ENCODE measurements at places on chromosomes 6 and 20. TPM values are rescaled to one million over a fixed set of nuclear protein-coding genes. Genes with fewer than 3 reads are reported as not detected.

CFB gene
- 190 TPM for total RNA-seq

INSM1 gene
- total RNA-seq: 1.7 TPM

NKAPL gene
- total RNA-seq: 0.17 TPM

ADGRF5 gene
- 2.0 TPM for total RNA-seq

- no peak for DNase-seq
- H3K4me3 ChIP-seq: no peak overlapping the region
- no peaks in the 10 kb centered on the region for H3K27me3 ChIP-seq
- no peak overlapping the region for H3K27ac ChIP-seq
Observed at GRCh38 chr6:160462551-160463109, 114.5 kb downstream of the SLC22A3 start.

- H3K4me3 ChIP-seq: peak overlapping the region; percentile 85
- H3K36me3 ChIP-seq: no peaks in the 10 kb centered on the region
- H3K4me1 ChIP-seq: peaks cover 13% of the 10 kb centered on the region
- peak overlapping the region; percentile 81 for H3K27ac ChIP-seq
Observed at GRCh38 chr20:31861385-31862156, 8.8 kb downstream of the DUSP15 start.

DNA sequence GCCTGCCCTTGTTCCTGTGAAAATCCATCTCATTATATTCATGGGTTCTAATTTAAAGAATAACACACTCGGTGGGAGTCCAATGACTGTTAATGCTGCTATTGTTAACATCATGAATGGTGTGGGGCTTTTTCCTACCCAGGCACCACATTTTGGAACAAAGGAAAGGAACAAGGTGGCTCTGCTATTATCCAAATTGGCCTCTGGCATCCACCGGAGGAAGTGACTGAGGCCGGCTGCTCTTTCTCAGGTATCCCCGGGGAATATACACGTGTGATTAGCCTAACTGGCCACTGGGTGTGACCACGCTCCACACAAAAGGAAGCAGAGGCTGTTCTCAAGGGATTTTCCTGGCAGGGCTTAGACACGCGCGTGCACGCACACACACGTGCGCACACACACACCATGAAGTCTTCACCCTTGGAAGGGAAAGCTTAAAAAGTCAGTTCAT, 601.2 kb upstream of the ARID1B start:
- H3K36me3 ChIP-seq: no peaks in the 10 kb centered on the region
- no peaks in the 10 kb centered on the region for H3K4me1 ChIP-seq
- peak; percentile 37 for DNase-seq
- no peak overlapping the region for H3K27ac ChIP-seq
- no peaks in the 10 kb centered on the region for H3K27me3 ChIP-seq

DNA sequence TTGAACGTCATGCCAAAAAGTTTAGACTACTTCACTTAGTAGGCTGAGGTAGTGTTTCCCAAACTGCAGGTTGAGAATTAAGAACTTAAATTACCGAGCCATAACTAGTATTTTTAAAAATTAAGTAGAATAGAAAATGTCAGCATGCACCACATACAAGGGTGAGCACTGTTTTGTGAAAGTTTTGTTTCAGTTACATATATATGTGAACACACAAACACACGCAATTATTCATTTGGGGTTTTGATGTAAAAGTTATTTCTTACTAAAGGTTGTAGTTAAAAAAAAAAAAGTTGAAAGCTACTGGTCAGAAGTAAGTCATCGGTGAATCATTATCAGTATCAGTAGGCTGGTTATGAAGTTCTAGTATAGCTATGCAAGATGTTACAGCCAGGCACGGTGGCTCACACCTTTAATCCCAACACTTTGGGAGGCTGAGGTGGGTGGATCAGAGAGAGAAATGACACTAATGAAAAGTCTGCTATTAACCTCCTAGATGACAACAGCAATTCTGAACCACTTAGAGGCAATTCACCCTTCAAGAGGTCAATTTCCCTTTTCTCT, 24.1 kb downstream of the FASTKD5 start:
- no peaks in the 10 kb centered on the region for H3K36me3 ChIP-seq
- H3K27me3 ChIP-seq: no peaks in the 10 kb centered on the region
- no peak overlapping the region for H3K27ac ChIP-seq
- no peaks in the 10 kb centered on the region for H3K4me1 ChIP-seq

DNA sequence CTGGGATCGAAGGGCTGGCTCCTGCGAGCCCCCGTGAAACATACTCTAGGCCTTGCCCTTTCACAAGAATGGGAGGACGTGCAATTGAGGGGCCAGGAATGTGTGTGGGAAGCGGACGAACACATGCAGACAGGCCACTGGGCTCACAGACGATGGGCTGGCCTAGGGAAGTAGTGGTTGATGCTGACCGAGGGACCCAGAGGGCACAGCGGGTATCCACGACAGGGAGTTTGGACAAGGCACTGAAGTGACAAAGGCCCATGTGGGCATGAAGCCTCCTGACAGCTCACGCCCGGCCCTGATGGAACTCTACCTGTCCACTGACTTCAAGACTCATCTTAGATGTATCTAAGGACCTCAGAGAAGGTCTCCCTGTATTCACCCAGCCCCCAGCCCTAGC, 52.2 kb downstream of the MYH7B start:
- no peaks in the 10 kb centered on the region for H3K36me3 ChIP-seq
- H3K27ac ChIP-seq: no peak overlapping the region
- no peaks in the 10 kb centered on the region for H3K4me1 ChIP-seq
- no peak overlapping the region for H3K4me3 ChIP-seq
- no peaks in the 10 kb centered on the region for H3K27me3 ChIP-seq
- DNase-seq: no peak

DNA sequence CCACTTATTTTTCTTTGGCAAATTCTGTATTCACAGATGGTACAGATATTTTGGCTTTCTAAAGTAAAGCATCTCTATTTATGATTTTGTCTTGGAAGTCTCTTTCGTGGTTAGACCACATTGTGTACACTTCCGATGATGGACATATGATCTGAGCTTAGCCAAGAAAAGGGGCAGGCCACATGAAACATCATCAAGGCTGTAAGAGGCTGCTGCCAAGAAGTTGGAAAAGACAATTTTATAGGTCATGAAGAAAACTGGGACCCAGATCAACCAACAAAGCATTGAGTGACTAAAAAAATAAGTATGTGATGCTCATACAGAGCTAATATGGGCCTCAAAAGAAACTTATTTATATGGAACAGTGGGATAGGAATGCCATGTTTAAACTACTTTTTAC, 266.4 kb downstream of the HAO1 start:
- no peaks in the 10 kb centered on the region for H3K36me3 ChIP-seq
- no peak for DNase-seq
- H3K27me3 ChIP-seq: no peaks in the 10 kb centered on the region
- H3K27ac ChIP-seq: no peak overlapping the region
- H3K4me1 ChIP-seq: no peaks in the 10 kb centered on the region
- H3K4me3 ChIP-seq: no peak overlapping the region

DNA sequence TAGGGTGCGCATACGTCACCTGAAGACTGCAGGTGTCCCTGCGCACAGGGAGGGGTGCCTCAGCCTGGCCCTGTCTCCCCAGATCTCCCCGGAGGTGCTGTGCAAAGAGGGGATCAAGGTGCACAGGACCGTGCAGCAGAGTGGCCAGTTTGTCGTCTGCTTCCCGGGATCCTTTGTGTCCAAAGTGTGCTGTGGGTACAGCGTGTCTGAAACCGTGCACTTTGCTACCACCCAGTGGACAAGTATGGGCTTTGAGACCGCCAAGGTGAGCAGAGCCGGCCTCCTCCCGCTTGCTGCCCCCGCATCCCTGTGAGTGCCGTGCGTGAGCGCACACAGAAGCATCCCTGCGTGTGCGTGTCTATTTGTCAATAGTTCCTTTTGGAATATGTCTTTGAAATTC, 150.7 kb downstream of the DTNBP1 start:
- no peaks in the 10 kb centered on the region for H3K4me1 ChIP-seq
- no peaks in the 10 kb centered on the region for H3K36me3 ChIP-seq
- no peak overlapping the region for H3K27ac ChIP-seq
- no peaks in the 10 kb centered on the region for H3K27me3 ChIP-seq
- no peak for DNase-seq

- no peaks in the 10 kb centered on the region for H3K27me3 ChIP-seq
- no peak for DNase-seq
- peaks cover 3% of the 10 kb centered on the region for H3K4me1 ChIP-seq
- no peak overlapping the region for H3K27ac ChIP-seq
Observed at GRCh38 chr20:63533388-63533787, 3.8 kb downstream of the PTK6 start.

DNA sequence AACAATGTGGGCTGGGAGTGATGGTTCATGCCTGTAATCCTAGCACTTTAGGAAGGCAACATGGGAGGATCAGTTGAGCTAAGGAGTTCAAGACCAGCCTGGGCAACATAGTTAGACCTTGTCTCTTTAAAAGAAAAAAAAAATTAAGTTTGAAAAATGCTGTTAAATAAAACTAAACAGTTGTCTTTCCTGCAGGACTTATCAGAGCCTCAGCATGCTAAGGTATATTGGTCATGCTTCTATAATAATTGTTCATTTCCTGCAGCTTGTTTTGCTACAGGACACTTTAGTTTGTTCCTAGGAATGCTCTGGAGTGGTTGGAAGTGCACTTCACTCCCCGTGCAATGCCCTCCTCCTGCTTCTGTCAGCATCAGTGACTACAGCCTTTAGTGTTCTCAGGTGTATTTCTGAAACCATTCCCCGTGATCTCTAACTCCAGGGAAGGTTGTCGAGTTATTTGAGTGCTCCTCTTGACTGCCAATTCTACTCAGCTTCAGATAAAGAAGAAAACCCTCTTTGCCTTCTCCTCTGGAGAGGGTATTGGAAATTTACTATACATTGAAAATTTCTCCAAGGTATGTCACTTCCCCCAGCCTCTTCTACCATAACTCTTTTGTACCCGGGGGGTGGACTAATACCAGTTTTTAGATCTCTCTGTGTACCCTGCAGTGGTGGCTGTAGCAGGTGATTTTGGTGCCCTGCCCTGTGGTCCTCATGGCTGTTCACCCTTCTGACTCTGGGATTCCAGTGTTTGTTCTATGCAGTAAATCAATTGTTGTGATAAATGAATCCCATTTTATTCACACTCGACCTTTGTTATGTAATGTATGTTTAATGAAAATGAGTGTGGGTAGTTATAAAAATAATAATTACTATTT, 33.8 kb downstream of the NHLRC1 start:
- no peaks in the 10 kb centered on the region for H3K4me1 ChIP-seq
- DNase-seq: no peak
- H3K36me3 ChIP-seq: no peaks in the 10 kb centered on the region
- no peaks in the 10 kb centered on the region for H3K27me3 ChIP-seq

GRCh38 chr6:127923135-127923534, 22.3 kb upstream of the THEMIS start:
- no peaks in the 10 kb centered on the region for H3K4me1 ChIP-seq
- no peaks in the 10 kb centered on the region for H3K27me3 ChIP-seq
- DNase-seq: no peak
- H3K27ac ChIP-seq: no peak overlapping the region
- H3K36me3 ChIP-seq: no peaks in the 10 kb centered on the region

GRCh38 chr6:46378161-46378881, 112.9 kb downstream of the RCAN2 start:
- H3K27me3 ChIP-seq: no peaks in the 10 kb centered on the region
- peaks cover 8% of the 10 kb centered on the region for H3K4me1 ChIP-seq
- no peak for DNase-seq
- no peaks in the 10 kb centered on the region for H3K36me3 ChIP-seq
- no peak overlapping the region for H3K4me3 ChIP-seq
- H3K27ac ChIP-seq: no peak overlapping the region

- H3K36me3 ChIP-seq: no peaks in the 10 kb centered on the region
- no peak overlapping the region for H3K4me3 ChIP-seq
- no peaks in the 10 kb centered on the region for H3K27me3 ChIP-seq
- H3K27ac ChIP-seq: peak overlapping the region; percentile 78
Observed at GRCh38 chr6:139587469-139587868, 213.0 kb upstream of the CITED2 start.

DNA sequence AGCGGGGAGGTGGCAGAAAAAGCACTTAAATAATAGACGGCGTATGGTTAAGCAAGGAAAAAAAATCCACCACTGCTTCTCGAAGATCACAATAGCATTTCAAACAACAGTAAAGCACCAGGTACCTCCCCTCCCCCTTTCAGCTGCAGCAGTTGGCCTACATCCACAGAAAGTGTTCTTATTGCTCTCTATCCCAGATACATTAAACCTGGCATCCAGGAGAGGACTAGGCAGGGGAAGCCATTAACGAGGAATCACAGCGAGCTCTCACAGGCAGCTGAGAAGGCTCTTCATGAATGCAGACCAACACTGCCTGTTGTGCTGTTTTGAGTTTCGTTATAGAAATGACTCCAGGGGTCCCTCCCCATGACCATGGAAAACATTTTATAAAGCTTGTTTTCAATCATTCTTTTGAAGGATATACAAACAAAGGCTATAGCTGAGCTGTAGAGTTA, 11.8 kb downstream of the FYN start:
- no peaks in the 10 kb centered on the region for H3K36me3 ChIP-seq
- peaks cover 4% of the 10 kb centered on the region for H3K4me1 ChIP-seq

DNA sequence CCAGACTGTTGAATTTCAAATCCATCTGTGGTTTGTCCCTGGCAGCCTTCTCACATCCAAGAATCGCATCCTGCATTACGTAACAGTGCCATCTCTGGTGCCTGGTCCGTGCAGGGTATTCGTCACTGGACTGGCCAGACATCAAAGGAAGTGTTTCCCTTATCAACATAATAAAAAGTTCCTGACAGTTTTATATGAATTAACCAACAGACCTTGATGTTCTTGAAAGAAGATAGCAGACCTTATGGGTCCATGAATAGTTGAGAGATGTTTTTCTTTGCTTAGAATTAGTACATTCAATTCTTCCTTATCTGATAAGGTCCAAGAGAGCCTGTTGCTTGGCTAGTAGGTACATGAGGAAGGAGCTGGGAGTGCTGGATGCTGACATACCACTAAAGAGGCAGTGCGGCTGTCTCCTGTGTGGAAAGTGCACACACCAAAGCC, 77.6 kb downstream of the PHACTR2 start:
- no peak overlapping the region for H3K4me3 ChIP-seq
- no peaks in the 10 kb centered on the region for H3K36me3 ChIP-seq
- peaks cover 18% of the 10 kb centered on the region for H3K4me1 ChIP-seq
- DNase-seq: peak; percentile 63

DNA sequence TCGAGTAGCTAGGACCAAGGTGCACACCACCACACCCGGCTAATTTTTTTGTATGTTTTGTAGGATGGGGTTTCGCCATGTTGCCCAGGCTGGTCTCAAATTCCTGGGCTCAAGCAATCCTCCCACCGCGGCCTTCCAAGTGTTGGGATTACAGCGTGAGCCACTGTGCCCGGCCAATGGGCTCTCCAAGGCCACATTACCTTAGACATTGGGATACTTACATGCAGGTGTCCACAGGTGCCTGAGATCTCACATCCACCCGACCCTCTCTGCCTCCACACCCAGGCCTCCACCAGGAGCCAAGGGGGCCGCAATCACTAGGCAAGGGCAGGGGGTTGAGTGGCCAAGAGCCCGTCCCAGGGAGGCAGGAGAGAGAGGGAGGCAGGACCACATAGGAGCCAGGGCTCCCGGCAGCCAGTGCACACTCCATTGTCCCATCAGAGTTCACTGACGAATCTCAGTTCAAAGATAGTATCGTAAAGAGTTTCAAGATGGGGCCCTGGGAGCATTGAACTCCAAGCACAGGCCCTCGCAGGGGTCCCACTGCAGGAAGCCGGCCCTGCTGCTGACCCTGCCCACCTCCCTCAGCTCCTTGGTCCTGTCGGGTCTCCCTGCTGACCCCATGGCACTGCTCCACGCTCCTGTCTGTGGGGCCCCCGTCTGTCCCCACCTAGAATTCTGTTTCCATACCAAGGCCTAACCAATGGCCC, 55.3 kb downstream of the SSR1 start:
- peaks cover 4% of the 10 kb centered on the region for H3K4me1 ChIP-seq
- H3K36me3 ChIP-seq: no peaks in the 10 kb centered on the region
- no peak overlapping the region for H3K4me3 ChIP-seq
- DNase-seq: no peak

GRCh38 chr6:159127701-159128100, 41.5 kb upstream of the FNDC1 start:
- DNase-seq: no peak
- H3K4me1 ChIP-seq: no peaks in the 10 kb centered on the region
- H3K27ac ChIP-seq: no peak overlapping the region
- H3K36me3 ChIP-seq: no peaks in the 10 kb centered on the region
- no peaks in the 10 kb centered on the region for H3K27me3 ChIP-seq
